ENCODE measurements at places on chromosomes 3 and 15.

DNA sequence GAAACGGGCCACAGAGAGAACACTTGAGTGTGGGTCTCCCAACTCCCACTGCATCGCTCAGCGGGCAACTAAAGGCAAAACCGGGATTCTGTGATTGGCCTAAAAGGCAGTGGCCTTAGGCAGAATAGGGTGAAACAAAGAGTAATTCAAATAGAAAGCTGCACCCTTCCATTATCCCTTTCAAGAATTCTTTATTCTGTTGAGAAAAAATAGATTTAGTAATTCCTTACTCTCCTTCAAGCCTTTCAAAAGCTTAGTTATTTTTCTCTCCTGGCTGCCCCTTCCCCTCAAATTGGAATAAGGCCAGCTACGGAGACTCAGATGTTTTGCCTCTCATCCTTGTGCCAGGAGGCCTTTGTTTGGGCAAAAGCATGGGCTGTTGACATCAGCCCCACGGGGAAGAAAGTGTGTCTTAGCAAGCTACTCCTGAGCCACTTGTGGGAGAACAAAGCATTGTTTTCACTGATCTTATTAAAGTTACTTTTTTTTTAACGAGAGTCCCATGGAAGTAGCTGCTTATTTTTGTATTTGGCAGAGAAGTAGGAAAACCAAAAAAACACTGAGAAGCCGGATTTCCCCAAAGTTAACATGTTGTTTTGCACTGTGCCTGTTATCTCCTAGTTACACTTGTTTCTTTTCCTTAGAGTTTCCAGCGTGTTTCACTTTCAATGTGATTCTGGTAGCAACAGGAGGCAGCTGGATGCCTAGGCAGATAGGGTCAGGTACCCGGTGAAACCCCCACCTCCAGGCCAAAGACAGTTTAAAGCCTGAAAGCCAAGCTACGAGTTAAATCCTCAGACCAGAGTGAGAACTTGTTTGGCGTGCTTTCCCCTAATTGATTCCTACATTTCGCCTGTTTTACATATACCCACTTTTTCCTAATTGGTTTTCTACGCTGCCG, 2.2 kb downstream of the ST6GAL1 start:
- no peak for DNase-seq

GRCh38 chr15:68335251-68335650, 57.7 kb downstream of the FEM1B start:
- no peak for DNase-seq

DNA sequence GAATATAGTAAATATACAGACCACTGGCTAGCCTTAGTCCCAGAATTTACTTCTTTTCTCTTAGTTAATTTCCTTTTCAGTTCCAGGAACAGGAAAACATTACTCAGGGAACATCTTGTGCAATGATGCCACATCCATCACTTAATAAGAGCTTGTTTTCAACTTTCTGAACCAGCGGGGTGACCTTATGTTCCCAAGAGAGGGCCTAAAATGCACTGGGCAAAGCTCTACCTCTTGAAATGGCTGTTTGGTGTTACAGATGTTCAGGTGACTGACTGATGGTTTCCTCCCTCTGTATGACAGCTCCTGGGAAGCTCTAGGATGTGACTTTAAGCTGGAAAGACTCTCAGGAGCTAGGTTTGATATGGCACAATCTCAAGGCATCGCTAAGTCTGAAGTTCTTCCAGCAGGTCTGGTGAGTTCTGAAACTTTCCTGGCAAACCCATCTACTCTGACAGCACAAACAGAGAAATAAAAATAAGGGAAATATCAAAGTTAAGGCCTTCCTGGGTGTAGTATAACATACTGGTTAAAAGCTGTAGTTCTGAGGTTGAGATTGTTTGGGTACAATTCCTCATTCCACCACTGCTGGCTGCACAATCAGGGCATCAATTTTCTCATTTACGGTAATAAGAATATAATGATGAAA, 98.6 kb downstream of the ZIC1 start:
- DNase-seq, result no peak

GRCh38 chr3:10339376-10339955, 18.6 kb upstream of the SEC13 start:
- no peak for DNase-seq

All from stimulated activated naive CD4-positive, alpha-beta T cell (primary cell).